ENCODE measurements at places on chromosomes 1 and 21.

DNA sequence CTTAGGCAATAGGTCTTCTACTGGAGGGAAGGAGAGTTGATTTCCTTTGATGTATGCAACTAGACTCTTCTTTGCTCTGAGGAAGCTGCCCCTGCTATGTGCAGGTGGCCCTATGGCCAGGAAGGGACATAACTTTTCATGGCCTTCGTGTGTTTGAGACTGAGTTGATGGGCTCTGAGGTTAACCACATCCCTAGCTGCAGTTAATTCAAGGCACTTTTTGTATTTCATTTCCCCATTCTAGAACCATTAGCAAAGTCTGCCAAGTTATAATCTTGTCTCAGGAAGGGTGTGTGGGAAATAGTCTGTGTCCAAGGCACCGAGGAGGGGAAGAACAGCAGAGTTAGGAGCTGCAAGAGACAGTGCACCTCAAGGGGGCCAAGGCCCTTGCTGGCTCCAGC lies 2.5 kb downstream of the FCRL4 start:
- DNase-seq, result no peak

GRCh38 chr1:100903777-100904176 lies 7.9 kb downstream of the SLC30A7 start:
- no peak for DNase-seq

DNA sequence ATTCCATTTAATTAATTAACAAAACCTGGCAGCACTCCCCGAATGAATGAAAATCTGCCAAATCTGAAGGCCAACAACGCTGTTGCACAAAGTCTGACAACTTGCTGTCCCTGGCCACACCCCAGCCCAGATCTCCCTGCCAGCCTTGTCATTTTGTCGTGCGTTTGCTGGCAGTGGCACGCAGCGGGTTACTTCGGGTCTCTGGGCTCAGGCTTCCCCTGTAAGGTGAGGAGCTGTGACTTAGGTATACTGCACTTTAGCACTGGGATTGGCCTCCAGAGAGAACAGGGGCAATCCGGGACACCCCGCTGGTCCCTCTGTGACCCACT lies 34.3 kb upstream of the SIM2 start:
- no peak for DNase-seq

- DNase-seq, result no peak
These were observed 3.1 kb upstream of the LIN9 start for GRCh38 chr1:226312065-226312464.

DNA sequence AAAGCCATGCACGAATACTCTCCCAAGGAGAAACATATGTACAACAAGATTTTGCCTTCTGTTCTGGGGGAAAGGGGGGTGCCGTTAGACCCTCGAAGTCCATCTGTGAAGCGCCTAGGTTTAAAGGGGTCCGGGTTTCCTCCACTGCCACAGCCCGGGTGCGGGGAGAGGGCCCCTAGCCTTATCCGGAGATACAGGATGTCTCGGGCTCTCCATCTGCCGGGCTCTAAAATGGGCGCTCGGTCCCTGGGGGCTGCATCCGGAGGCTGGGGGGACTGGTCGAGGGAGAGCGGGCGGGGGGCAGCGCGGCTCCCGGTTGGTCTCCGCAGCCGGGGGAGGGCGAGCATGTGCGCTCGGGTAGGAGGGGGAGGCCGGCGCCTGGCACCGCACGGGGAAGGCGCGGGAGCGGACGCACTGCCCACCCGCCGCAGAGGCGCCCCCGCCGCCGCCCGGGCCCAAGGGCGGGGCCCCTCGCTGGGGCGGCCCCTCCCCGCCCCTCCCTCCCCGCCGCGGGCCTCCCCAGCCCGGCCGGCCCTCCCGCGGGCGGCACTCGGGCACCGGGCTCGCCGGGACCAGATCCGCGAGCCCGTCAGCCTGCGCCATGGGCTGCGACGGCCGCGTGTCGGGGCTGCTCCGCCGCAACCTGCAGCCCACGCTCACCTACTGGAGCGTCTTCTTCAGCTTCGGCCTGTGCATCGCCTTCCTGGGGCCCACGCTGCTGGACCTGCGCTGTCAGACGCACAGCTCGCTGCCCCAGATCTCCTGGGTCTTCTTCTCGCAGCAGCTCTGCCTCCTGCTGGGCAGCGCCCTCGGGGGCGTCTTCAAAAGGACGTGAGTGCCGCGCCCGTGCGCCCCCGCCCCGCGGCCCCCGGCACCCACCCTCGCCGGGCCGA lies 63.1 kb downstream of the ELK4 start:
- DNase-seq, result no peak

GRCh38 chr1:156948708-156949107 lies 28.3 kb downstream of the LRRC71 start:
- DNase-seq, result no peak

GRCh38 chr1:7408771-7409150 lies 362.3 kb upstream of the VAMP3 start:
- DNase-seq, result no peak

DNA sequence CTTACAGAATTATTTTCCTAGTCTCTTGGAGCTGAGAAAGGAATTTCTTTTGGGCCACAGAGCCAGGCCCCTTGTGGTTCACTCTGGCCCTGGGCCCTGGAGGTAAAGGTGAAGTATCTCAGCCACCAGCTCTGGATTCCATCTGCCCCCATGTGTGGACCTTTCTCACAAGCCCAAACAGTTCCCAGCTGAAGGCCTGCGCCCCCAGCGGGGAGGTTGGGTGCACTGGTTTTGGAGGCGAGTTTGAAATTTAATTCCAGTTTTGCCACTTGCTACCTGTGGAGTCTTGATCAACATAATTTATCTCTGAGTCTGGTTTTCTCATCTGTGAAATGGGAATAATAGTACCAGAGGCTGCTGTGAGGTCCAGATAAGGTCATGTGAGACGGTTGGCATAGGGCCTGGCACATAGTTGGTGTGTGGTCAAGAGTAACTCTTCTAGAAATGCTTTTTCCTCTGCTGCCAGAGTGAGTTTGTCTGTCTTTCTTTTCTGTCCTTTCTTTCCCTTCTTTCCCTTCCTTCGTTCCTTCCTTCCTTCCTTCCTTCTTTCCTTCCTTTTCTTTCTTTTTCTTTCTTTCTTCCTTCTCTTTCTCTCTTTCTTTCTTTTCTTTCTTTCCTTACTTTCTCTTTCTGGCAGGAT lies 6.1 kb downstream of the AGTRAP start:
- DNase-seq, result no peak

DNA sequence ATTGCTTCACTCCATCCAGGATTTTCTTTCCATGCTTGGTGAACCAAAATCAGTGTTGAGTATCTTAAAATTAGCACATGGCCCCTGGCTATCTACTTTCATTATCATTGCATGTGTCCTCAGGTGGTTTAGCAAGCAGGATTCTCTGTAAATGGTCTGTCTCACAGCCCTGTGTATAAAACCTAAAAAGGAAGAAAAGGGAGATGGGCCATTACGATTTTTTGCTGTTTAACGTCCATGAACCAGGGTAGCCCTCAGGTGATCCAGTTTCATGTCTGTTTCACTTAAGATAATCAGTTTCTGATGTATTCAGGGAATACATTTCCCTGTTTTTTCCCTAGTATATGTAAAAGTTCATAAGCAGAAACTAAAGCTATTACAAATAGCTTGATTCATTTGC lies 238.2 kb downstream of the NFIA start:
- DNase-seq, result peak; percentile 25

- DNase-seq, result no peak
These were observed 67.7 kb upstream of the MPC2 start for GRCh38 chr1:168004531-168004930.

DNA sequence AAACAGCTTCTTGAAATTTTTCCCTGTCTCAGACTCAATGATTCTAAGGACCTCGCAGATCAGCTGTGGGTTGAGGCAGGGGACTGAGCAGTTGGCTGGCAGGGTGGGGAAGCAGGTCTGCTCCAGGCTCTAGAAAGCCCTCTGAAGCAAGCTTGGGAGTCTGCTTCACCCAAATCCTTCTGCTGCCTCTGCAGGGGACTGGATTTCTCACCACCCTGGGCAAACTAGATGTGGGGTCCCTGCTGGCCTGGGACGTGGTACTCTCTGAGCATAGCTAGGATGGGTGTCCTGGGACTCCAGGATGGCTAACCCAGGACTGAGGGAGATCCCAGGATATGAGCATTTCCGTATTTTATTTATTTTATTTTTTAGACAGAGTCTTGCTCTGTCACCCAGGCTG lies 89.3 kb downstream of the LAMC2 start:
- no peak for DNase-seq

- DNase-seq, result peak; percentile 42
These were observed 182.4 kb downstream of the MIS18A start for GRCh38 chr21:32096411-32096810.

DNA sequence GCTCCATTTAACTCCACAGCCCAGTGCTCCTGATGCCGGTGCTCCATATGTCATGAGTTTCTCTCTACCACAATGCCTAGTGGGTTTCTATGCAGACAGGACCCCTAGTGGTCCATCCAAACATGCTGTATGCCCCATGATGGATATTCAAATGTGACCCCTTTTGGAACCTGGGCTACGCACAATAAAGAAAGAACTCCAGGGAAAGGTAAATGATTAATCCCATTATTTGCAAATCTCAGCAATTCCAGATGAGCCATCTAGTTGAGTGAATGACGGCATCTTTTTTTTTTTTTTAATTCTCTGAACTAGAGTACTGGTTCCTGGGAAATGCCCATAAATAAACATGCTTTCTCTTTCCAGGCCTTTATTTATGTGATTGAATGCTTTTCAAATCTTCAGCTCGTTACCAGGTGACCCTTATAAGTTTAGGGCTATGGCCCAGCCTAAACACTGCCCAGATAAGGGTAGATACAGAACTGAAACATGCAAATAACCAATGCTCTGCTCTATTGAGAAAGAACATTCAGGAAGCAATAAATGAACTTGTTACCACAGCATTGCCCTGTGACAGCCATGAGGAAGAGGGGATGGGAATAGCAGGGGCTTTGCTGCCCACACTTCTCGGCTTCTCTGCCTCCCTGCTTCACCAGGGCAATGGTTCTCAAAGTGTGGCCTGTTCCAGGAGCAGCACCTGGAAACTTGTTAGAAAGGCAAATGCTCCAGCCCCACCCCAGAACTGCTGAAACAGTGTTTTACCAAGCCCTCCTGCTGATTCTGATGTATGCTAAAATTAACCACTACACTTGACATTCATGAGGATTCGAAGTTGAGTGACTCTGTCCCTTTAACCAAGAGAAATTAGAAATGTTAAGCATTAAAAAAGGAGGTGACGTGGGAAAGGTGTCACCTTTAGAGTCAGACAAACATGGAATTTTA lies 151.7 kb downstream of the SEC16B start:
- DNase-seq, result no peak

All from BE2C (cell line).